ENCODE measurements at places on chromosomes 1 and 21.

DNA sequence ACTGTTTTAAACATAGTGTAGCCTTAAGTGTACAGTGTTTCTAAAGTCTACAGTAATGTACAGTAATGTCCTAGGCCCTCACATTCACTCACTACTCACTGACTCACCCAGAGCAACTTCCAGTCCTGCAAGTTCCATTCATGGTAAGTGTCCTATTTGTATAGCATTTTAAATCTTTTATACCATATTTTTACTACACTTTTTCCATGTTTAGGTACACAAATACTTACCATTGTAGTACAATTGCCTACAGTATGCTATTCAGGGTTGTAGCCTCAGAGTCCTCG lies 3.6 kb upstream of the S100A10 start:
- DNase-seq, result no peak

DNA sequence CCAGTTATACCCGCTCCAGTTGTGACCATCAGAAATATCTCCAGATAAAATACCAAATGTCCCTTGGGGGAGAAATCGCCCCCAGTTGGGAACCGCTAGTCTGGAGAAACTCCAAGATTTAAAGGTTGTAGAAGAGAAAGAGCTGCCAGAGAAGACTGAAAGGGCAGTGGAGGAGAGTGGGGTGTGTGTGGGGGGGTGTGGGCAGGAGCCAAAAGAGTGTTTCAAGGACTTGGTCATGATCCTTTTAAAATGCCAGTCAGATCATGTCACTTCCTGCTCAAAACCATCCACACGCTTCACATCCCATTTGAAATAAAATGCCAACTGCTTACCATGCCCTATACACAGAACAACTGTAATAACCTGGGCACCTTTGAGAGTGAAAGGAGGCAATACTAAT lies 3.4 kb upstream of the HEYL start:
- DNase-seq, result no peak

DNA sequence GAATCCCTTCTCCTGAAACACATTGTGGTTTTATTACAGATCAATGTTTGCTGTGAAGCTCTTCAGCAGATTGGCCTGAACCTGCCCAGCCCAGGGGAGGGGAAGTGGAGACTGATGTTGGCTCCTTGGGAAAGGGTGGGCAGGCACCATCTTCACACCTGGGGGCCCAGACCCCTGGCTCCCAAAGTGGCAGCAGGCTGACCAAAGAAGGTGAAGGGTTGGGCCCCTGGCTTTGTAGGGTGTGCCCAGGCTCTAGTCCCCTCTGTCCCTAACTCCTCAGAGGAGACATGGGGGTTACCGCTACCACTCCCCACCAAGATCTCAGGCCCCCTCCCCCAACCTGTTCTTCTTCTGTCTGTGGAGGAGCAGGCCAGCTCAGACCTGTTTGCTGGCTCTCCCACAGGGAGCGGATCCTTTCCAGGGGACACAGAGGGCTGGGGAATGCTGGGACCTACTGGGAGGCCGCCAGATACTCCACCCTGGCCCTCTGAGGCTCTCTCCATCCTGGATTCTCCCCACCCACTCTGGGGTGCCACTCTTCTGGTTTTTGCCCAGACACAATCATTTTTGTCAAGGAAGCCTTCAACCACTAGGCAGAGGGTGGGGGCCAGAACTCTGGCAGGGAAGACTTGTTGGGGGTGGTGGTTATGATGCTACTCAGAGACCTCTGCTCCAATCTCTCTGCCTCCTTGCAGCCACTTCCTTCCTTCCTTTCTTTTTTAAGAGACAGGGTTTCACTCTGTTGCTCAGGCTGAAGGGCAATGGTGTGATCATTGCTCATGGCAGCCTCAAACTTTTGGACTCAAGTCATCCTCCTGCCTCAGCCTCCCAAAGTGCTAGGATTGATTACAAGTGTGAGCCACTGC lies 5.0 kb upstream of the EFNA3 start:
- no peak for DNase-seq

GRCh38 chr1:167566766-167567165 lies 13.2 kb upstream of the CREG1 start:
- DNase-seq, result no peak

DNA sequence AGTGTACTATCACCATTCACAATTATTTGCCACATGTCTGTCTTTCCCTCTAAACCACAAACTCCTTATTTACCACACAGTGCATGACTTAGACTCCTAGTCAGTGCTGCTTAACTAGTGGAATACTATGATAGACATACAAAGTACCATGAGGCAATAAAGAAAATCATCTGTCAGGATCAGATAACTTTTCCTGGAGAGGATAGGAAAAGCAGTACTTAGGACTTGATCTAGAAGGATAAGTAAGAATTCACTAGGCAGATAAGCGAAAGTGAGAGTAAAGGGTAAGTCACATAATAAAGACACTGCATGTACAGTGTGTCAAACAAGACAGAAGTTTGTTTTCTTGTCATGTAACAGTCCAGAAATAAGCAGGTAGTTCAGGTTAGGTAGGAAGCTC lies 21.2 kb upstream of the TSPAN1 start:
- DNase-seq, result no peak

DNA sequence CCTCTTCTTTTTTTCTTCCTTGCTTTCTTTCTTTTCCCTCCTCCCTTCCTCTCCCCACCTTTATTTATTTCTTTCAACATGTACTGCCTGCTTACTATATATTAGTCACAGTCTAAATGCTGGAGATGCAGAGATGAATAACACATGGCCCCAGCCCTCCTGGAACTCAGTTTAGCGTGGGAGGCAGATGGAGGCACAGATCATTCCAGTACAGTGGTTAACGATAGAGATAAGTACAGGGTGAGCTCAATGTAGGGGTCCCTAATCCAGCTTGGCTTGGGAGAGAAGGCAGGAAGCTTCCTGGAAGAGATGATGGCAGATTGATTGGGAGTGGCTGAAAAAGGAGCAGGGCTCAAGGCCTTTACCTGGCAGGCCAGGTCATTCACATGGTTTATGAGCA lies 55.6 kb upstream of the PPP2R5A start:
- no peak for DNase-seq

- DNase-seq, result no peak
Measured at GRCh38 chr21:16196001-16196400, 466.2 kb downstream of the USP25 start.

DNA sequence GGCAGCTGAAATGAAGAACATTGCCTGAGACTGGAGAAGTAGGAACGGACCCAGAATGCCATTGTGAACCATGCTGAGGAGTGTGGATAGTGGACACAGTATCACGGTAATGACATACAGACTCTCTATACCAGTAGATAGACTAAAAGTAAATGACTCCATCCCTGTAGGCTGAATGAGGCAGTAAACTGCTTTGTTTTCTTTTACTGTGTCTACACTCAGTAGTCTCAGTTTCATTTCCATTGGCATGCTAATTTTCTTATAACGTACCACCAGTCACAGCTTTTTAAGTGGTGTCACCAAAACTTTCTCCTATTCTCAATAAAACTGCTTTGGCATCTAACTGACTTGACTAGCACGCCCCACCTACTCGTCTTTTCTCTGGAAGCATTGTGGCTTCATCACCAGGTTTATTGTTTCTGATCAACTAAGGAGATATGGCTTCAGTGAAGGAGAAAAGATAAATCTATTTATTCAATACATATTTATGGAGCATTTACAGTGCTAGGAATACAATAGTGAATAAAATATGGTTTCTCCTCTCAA lies 8.4 kb upstream of the ZNF697 start:
- DNase-seq, result no peak

DNA sequence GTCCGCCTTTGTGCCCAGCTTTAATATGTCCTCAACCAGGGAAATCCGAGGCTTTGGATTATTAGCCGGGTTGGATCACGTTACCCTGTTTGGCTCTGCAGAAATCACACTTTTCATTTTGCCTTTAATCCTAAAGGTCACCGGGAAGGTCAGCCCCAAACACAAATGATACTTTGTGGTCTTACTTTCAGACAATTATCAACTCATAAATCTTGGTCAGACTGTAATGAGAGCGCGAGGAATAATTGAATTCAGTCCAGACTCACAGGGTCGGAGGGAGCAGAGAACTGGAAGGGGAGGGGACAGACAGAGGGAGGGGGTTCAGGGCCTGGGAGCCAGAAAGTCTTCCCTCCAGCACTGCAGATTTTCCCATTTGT lies 91.7 kb upstream of the NFIA start:
- no peak for DNase-seq

GRCh38 chr1:2291577-2291976 lies 63.5 kb downstream of the SKI start:
- DNase-seq, result no peak

DNA sequence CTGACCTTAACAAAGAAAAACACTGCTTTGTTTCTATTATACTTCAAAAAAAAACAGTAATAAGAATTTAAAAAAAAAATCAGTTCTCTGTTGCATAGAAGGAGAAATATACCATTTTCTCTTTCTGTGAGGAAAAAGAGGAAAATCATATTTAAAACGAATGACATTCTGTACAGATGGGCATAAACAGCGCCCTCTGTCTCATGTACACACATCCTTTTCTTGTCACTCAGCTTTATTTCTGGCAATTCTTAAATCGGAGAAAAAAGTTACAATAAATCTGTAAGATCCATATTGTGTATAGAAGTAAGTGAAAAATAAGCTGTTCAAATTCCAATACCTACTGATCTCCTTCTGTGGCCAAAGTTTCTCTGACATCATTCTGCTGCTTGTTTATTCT lies 245.4 kb downstream of the SMYD3 start:
- DNase-seq, result no peak

GRCh38 chr1:28039341-28039740 lies 49.1 kb downstream of the EYA3 start:
- no peak for DNase-seq

- DNase-seq, result no peak
Measured at GRCh38 chr1:89382479-89382878, 18.6 kb downstream of the GBP6 start.

GRCh38 chr1:71393301-71393700 lies 312.5 kb upstream of the ZRANB2 start:
- no peak for DNase-seq

- DNase-seq, result no peak
Measured at GRCh38 chr21:28344985-28345384, 647.7 kb downstream of the LTN1 start.

DNA sequence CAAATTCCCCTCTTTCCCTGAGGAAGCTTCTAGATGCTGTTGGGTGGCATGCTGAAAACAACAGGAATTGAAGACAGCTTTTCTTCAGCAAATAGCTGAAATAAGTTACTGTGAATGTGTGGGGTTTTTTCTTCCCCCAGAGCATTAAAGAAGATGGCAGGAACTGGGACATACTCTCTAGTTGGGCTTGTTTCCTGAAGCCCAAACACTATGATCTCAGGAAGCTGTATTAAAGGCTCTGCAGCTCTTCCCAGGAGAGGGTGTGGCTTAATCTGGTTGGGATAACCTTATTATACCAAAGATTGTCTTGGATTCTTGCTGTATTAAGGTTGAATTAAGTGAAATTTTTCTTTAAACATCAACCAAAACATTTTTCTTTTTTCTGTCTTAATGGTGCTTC lies 64.9 kb upstream of the LMO4 start:
- DNase-seq, result no peak

DNA sequence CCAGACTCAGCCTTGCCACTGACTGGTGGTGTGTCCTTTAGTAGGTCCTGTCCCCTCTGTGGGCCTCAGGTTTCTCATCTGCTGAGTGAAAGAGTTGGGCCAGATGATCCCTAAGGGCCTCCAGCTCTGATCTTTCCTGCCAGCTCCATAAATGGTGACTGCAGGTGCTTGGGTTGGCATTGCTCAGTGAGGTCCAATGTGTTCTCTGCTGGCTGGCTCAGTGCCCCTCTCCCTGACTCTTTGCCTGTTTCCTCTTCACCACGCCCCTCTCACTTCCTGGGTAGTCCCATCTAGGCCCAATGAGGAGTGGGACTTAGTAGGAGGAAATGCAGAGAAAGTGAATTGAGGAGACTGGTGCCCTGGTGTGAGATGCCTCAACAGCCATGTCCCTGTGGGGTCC lies 36.6 kb downstream of the UBE2T start:
- DNase-seq, result no peak

DNA sequence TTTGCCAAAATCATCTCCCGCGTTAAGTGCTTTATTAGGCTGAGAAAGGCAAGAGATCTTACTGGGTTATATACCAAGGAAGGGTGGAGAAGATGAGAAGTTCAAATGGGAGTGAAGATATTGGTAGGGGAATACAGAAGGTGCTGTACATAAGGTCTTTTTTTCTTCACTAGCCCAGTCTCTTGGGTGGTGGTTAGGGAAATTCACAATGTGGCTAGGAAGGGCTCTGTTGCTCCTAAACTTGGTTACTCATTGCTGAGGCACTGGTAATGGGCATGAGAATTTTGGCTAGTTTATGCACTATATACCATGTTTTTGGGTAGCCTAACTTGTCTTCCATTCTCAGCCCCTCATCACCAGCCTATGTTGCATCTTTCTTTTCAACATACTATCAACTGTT lies 50.6 kb downstream of the LHX4 start:
- DNase-seq, result no peak

GRCh38 chr1:23562137-23562876 lies 3.0 kb upstream of the ID3 start:
- DNase-seq, result peak; percentile 81

DNA sequence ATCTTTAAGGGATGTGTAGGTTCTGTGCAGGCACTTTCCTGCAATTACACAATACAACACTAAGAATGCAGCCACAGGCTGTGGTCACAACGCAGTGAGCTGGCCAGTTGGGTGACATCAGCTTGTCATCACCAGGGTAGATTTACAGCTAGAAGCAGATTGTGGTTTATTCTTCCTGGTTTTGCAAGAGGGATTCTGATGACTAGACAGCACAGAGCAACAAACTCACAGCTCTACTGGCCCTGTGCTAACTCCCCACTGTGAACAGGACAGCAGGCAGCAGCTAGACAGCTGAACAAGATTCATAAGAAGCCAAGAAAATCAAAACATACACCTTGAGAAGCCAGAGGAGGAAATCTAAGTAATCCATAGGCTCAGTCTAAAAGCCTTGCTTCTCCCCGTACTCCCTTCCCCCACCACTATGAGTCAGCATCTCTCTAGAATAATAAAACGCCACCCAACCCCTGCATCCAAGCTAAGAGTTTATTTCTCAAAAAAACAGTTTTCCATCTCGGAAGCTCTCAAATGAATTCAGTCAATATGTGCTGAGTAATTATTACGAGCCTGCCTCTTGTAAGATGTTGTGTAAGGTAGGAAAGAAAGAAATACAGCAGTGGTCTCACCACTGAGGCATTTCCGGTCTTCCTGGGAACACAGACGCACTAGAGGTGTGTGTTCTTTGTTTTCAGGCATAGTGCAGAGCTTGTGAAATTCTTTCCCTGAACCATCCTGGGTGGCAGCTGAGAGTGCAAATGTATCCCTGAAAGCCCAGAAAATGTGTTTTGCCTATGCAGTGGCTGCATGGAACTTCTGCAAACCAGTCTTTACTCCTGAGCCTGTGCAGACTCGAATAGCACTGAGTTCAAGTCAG lies 162.8 kb downstream of the NTPCR start:
- no peak for DNase-seq

GRCh38 chr1:12166834-12167492 lies at the start of gene TNFRSF1B:
Gene TNFRSF1B (plus strand): TSS chr1:12166991. CDS start chr1:12167092, 101 bp downstream.
- DNase-seq, result no peak
